ENCODE measurements at places on chromosomes 11 and 22.
A peak's percentile ranks its signal among the peaks of the same experiment; 100 is the strongest.

DNA sequence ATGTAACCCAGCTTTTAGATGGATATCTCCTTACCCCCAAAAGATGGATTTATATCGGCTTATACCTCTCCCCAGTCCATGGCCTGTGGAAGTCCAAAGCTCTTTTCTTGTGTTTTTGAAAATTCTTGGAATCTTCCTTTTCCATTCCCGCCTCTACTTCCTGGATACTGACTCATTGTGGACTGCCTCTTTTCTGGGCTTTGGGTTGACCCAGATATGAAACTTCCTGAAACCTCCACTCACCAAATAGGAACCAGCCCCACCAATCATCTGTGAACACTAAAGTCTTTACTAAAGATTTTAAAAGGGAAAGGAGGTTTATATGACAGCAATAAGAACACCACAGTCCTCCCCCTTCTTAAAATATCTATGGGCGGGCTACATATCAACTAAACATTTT, 163.4 kb upstream of the SYN3 start:
- DNase-seq, result no peak

GRCh38 chr22:25928038-25928437, 186.1 kb downstream of the MYO18B start:
- DNase-seq, result no peak

DNA sequence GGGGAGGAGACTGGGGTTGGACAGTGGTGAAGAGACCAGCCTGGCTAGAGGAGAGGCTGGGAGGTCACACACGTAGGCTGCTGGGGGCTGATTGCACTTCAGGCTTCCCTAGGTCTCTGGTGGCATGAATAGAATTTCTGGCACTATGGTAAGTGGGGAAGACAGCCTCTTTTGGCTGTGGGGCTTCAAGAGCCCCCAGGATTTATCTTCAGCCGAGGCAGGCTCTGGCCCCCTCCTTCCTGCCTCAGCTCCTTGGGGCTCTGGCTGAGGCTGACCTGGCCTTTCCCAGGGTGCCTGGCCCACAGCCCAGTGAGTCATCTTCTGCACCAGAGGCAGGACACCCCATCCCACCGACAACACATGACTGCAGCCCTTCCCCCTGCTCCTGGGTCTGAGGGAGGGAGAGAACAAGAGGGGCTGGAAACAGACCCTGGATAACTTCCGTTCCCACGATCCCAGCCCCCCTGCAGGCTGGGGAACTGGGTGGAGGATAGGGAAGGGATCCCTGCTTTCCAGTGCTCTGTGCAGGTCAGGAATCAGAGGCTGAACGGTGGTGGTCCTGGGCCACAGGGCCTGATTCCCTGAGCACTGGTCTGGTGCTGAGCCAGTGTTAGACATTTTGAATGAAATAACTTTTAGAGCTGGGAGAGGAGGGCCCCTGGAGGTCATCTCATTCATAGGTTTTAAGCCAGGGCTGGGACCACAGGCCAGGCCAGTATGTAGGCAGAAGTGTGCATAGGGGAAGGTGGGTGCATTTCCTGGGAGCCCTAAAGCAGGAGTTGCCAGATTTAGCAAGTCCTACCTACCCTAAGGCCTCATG, 26.5 kb downstream of the ARHGEF17 start:
- DNase-seq, result no peak

DNA sequence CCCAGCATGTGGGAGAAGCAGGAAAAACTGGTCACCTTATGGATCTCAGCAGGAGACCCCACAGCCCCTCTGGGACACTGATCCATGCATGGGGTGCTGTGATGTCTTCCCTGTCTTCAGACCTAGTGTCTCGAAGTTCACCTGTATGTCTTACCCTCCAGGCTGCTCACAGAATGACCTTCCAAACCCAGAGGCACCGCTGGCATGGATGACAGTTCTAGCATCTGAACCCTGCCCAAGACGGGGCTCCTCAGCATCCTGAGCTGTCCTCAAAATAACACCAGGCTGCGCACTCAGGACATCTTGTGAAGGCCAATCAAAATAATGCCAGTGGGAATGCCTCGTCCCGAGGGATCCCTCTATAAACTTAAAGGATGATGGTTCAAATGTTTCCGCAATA, 824.9 kb downstream of the TBC1D22A start:
- DNase-seq, result no peak

DNA sequence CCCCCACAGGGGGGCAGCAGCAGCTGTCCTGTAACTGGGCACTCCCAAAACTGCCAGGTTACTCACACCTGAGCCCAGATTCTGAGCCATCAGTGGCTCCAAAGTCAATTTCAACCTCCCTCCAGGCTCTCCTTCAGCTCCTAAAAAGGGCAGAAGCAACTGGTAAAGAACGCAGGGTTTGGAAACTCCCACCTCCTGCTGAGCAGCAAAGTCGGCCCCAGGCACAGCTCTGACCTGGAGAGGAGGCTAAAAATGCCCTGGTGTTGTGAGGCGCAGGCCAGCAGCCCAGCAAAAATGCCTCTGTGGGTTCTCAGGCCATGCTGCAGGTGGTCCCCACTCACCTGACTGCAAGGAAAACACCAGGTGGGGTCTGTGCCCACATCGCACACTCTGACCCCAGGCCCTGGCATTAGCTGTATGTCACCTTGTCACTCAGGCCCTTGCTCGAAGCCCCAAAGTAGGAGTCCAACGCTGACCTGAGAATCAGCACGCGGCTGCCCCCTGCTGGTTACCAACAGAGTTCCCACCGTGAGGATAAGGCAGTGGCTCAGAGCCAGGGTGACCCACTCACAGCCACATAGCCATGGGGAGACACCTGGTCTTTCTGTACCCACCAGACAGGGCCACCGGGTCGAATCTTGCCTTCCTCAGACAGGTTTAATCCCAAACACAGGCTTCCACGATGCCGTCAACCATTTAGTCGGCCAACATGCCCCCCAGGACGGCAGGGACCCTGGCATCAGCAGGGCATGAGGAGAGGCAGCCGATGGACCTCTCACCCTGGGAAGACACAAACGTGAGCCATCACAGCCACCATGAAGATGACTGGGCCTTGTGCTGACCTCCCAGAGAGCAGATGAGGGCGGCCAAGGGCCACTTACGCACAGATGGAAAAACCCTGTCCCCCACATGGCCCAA, 11.1 kb downstream of the POLR3H start:
- DNase-seq, result peak; percentile 80

GRCh38 chr22:32233091-32233490, 22.1 kb downstream of the SLC5A4 start:
- no peak for DNase-seq

- no peak for DNase-seq
Measured at GRCh38 chr11:79439410-79439885, 1.4 kb downstream of the TENM4 start.

DNA sequence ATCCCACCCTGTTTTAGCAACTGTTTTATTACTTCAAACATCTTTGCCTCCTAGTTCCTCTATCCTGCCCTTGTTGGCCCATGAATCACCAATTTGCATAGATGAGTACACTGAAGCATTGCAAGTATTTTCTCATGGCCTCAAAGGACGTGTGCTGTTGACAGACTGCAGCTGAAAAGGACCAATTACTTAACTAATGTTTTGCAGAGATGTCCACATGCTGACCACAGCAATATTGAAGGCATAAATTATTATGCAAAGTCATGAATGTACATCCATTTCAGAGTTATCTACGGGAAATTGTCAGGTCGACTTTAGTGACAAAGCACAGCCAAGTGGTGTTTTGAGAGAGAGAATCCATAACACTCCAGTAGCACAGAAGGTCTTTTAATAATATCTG, 64.8 kb downstream of the CADM1 start:
- DNase-seq, result no peak

GRCh38 chr11:67268081-67268961, 2.0 kb downstream of the GRK2 start:
- no peak for DNase-seq

DNA sequence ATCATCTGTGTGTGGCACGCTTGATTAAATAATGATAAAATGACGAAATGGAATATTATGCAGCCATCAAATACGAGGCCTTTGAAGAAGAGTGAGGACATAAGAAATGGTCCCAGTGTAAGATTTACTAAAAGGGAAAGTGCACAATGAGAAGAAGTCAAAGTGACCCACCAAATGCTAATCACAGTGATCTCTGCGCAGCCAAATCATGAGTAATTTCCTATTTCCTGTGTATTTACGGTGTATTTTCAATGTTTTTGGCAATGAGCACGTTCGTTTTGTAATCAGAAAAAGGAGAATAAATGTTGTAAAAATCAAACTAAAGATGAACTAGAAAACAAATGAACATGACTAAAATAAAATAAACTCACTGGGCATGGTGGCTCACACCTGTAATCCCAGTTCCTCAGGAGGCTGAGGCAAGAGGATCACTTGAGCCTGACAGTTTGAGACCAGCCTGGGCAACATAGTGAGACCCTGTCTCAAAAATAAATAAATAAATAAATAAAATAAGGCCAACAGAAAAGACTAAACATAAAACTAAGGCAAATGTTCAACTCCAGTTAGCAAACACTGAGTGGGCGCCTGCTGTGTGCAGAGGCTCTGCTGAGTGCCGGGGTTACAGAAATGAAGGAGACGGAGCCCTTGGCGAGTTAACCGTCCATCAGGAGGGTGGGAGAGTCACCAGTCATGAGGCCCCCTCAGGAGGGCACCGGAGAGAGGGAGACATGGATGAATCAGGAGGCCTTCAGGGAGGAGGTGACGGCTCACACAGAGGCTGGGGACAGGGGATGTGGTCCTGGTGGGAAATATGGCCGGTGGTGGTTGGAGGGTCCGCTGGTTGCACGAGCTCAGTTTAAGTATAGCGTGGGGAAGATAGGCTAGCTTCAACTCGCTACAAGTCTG, 26.0 kb upstream of the CBX7 start:
- DNase-seq, result no peak

- DNase-seq, result no peak
Measured at GRCh38 chr11:5367448-5368074, 16.1 kb upstream of the OR51M1 start.

DNA sequence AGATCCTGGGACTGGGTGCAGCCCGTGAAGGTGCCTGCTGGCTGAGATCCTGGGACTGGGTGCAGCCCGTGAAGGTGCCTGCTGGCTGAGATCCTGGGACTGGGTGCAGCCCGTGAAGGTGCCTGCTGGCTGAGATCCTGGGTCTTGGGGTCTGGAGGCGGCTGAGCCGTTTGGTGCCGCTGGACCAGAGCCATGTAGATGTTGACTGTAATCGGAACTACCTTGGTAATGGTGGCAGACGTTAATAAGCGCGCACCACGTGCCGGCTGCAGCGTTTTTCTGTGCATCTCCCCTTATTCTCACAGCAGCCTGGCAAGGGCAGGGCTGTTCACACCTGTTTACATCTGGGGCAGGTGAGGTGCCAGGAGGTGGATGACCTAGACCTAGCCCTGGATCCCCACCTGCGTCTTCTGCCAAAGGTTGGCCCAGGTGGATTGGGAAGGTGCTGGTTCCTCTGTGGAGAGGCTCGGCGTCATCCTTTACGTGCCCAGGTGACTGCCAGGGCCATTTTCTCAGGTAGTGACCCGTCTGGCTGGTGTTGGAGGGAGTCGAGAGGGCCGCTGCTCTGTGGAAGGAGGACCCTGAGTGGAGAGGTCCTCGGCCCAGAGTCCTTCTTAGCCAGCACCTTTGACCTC, 382.5 kb downstream of the TBC1D22A start:
- no peak for DNase-seq

GRCh38 chr22:45130891-45131290, 32.8 kb upstream of the NUP50 start:
- no peak for DNase-seq

DNA sequence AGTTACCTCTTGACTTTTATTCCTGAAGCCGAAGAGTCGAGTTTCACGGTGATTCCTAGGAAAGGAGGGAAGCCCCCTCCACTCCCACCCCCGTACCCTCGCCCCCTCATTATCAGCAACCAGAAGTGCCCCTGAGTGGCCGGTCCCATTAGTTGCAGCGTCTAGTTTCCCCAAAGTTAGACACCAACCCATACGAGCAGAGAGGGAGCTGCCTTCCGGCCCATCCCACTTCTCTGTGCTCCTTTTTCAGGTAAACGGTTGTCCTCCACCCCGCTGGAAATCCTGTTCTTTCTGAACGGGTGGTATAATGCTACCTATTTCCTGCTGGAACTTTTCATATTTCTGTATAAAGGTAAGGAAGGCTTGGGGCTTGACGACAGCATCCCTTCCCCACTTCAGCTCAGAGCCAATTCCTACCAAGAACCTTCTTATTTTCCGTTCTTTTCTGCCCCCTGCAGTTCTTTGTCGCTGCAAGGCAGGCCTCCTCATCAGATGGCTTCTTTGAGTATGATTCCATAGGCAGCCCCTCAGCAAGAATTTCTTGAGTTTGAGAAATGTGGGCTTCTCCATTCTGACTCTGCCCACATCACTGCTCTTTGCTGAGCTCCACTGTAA, 701 bp downstream of the TMEM216 start:
- peak; percentile 26 for DNase-seq

DNA sequence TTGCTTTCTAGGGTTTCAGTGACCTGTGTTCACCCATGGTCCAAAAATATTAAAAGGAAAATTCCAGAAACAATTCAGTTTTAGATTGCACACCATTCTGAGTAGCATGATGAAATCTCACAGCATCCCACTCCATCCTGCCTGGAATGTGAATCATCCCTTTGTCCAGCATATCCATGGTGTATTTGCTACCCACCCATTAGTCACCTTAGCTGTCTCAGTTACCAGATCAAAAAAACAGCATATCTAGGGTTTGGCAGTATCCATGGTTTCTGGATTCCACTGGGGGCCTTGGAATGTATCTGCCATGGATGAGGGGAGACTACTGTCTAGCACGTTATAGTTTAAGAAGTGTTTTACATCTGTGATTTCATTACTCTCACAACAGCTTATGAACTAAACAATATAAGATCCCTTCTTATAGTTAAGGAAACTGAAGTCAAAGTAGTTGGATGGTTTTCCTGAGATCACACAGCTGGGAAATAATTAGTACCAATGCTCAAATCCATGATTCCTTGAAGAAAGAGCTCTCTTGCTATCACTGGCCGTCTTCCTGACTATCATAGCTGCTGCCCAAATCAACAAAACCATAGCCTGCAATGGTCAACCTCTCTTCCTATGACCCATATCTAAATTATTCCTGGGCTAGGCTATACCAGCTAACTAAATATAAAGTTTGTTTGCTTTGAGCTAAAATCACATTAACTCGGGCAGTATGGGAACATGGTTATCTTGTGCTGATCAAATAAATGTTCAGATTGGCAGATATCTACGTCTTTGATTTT, 122.6 kb downstream of the MICAL2 start:
- DNase-seq, result no peak

DNA sequence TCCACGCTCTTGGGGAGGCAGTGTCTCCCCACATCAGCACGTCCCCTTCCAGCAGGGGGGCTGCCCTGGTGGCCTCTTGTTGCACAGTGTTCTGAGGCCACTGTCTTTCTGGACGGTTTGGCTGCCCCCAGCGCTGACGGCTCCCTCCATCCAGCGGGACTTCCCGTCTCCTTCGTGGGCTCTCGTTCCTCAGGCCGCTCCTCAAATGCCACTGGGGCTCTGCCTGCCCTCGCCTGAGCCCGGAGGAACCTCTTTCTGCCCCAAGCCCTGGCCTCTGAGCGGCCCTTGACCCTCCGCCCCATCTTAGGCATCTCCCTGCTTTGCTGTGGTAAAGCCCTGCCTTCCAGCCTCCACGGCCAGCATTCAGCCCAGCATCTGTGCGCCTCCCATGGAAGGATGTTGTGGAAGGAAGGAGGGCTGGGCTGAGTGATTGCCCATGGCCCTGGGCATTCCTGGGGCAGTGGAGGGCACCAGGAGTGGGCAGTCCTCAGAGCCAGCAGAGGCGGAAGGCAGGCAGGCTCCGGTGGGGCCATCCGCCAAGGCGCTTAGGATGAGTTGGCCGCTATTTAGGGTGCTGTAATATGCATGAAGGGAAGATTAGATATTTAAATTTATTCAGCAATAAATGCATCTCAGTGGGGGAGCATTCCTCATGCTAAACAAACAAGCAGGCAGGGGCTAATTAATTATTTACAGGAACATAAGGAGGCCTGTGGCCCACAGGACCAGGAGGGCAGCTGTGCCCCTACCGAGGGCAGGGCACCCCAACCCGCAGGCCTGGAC, 17.8 kb downstream of the OTUB1 start:
- DNase-seq, result no peak
